ENCODE measurements at places on chromosomes 2 and 18.

GRCh38 chr2:25362049-25362433, 20.3 kb upstream of the DNMT3A start:
- DNase-seq: peak; percentile 98

DNA sequence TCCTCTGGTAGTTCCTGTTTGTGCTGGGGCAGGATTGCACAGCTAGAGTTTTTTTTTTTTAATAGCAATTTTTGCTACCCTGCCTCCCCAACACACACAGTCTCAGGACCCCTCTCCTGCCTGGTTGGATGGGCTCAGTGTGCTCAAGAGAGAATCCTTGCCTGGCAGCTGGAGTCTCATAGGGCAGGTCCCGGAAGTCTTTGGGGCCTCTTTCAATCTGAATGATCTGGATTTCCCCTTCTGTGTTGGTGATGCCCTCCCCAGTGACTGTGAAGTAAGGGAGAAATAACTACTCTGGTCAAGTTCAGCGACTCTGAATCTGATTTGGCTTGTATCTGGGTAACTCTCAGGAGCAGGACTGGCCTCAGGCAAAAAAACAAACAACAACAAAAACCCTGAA, 220.6 kb upstream of the LRRTM1 start:
- no peak for DNase-seq

DNA sequence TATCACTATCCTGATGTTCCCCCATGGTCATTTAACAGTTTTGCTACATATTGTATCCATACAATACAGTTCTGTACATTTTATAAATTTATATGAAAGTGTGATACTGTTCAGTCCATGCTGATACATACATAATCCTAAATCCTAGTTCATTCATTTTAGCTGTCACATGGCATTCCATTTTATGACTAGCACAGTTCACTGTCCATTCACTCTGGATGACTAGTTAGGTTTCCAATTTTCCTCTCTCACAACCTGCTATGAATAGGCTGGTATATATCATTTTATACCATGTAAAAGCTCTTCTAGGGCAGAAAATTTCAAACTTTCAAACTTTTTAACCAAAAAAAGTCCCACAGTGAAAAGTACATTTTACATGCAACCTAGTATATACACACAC, 15.2 kb downstream of the SMAD2 start:
- DNase-seq: no peak

DNA sequence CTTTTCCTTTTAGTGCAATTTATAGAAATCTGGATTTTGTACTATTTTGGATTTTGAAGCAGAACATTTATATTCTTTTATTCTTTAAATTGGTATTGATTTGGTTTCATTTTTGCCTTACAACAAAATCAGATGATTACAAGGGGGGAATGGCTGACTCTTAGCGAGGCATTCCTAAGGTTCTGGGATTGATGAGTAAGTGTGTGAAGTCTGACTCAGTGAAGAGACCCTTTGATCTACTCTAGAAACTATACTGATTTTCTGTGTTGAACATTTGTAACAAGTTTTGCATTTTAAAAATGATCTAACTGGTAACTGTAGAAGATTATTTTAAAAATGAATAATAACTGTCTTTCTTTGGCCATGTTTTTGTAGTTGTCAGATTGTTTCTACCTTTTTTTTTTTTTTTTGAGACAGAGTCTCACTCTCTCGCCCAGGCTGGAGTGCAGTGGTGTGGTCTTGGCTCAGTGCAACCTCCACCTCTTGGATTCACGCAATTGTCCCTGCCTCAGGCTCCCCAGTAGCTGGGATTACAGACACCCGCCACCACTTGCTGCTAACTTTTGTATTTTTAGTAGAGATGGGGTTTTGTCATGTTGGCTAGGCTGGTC, 48.7 kb downstream of the TTC39C start:
- DNase-seq: no peak

GRCh38 chr2:145569108-145569507, 1049.2 kb upstream of the ZEB2 start:
- no peak for DNase-seq

- no peak for DNase-seq
Measured at GRCh38 chr2:46815121-46815802, 100.3 kb downstream of the MCFD2 start.

DNA sequence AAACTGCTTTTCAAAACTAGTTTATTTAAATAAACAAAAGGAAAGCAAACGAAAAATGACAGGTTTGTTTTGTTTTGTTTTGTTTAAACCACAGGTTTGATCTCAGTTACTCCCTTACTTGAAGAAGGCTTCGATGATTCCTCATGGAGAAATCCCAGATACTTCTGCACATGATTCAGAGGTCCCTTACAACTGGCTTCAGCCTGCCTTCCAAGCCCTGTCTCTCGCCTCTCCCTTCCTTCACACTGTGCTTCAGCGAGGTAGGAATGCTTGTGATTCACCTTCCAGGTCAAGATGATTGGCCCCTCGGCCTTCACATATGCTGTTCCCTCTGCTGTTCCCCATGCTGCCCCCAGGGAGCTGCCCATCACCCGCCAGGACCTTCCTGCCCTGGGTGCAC, 104.1 kb upstream of the ITGA6 start:
- DNase-seq: no peak

DNA sequence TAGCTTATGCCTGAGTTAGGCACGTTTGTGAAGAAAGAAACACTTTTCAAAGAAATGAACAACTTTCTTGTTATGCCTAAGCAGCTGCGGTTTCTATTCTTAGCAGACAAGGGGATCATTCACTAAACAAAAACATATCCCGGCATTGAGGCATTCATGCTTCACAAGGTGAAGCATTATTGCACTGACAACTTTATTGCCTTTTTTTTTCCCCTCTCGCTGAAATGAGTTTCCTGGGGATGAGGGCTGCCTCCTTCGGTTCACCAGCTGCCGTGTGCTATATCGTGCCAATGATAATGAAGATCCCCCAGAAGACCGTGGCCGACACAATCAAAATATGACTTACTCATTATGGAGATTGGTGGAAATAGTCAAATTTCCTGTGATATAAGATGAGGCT, 288.2 kb upstream of the ST6GAL2 start:
- no peak for DNase-seq

DNA sequence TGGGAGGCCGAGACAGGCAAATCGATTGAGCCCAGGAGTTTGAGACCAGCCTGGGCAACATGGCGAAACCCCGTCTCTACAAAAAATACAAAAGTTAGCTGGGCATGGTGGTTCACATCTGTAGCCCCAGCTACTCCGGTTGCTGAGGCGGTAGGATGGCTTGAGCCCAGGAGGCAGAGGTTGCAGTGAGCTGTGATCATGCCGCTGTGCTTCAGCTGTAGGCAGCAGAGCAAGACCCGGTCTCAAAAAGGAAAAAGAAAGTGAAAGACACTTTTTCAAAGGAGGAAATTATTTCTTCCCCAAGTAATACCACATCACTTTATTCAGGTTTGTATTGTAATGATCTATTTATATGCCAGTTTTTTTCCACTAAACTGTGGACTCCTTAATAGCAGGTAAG, 35.7 kb upstream of the TAF4B start:
- no peak for DNase-seq

- no peak for DNase-seq
Measured at GRCh38 chr2:11774600-11774999, 28.2 kb downstream of the LPIN1 start.

DNA sequence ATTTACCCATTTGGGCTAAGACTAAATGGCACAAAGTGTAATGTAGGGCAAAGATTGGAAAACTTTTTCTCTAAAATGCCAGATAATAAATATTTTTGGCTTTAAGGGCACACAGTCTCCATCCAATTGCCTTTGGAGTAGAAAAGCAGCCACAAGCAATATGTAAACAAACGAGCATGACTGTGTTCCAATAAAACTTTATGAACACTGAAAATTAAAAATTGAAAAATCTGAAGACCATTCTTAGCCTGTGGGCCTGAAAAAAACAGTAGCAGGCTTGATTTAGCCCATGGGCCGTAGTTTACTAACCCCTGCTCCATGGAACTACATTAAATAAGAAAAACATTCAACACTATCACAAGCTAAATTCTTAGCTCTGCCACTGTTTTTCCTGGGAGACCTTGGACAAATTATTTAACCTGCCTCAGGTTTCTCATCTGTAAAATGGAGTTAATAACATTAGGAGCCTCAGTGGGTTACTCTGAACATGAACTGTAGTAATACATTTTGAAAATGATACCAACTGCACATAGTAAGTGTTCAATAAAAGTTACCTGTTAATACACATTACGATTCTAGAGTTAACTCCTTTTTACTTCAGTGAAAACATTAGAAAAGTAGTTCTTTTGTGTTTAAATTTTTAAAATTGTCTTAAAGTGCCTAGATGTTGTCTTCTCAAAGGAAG, 1.3 kb downstream of the IFIH1 start:
- DNase-seq: no peak

- DNase-seq: no peak
Measured at GRCh38 chr2:205642599-205643356, 39.5 kb upstream of the NRP2 start.

DNA sequence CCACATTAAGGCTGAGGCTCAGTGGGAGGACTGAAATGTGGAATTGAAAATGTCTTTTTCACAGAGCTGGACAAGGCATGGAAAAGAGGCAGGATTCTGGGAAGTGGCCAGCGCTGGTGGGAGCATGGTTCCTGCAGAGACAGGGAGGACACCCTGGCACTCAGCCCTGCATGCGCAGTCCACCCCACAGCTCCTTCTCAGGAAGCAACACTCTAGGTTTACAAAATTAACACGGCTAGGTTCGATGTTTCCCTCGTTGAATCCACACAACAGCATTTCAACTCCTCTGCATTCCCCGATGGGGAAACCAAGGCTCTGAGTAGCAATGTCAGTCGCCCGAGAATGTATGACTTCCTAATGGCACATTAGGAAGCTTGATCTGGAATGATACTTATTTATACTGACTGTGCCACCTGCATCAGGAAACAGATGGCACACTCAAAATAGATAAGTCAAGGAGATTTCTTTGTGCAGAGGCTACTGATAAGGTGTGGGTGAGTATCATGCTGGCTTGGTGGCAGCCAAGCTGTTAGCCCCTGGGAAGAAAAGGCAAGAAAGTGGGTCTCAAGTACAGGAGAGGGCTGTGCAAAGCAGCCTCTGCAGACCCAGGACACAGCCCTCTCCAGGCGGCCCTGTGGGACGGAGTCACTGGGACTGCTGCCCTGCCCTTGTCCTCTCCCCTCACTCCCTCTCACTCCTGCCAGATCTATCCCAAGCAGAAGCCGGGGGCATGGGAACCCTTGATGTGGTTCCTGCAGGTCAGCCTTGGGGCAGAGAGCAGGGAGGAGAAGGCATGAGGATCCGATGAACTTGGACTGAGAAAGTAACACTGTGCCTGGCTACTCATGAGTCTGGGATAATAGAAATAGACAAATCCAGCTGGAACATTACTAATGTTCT, 158.4 kb upstream of the FHL2 start:
- no peak for DNase-seq

DNA sequence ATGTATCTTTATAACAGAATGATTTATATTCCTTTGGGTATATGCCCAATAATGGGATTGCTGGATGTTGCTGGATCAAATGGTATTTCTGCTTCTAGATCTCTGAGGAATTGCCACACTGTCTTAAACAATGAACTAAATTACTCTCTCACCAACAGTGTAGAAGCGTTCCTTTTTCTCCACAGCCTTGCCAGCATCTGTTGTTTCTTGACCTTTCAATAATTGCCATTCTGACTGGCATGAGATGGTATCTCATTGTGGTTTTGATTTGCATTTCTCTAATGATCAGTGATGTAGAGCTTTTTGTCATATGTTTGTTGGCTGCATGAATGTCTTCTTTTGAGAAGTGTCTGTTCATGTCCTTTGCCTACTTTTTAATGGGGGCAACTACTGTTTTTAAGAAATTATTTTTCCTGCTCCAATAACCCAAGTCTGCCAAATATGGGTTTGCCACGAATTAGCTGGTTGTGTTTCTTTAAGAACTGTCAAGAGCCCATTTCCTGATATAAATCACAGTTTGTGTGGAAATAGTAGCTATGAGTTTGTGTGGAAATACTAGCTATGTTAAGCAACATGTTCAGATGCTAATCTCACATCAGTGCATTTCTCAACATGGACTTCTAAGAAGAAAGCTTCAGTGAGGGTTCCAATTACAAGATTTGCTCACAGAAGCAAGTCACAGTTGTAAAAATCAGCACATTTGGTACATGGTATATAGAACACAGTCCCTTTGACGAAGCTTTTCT, 259.4 kb downstream of the ANAPC1 start:
- DNase-seq: no peak

DNA sequence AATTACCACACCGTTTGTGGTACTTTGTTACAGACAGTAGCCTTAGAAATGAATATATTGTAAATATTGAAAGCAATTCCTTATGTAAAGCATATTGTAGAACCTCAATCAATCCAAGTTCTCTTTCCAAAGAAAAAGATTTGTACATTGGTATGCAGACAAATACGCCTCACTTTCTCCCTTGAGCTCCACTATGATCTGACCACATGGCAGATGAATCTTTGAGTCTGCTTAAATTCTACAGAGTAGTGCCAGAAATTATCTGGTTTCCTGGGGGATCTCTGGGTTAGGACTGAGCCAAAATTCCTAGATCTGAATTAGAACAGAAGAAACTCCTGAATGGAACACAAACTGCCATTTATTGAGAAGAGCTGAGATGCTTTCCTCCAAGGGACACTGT, 99.0 kb downstream of the CPO start:
- DNase-seq: no peak

DNA sequence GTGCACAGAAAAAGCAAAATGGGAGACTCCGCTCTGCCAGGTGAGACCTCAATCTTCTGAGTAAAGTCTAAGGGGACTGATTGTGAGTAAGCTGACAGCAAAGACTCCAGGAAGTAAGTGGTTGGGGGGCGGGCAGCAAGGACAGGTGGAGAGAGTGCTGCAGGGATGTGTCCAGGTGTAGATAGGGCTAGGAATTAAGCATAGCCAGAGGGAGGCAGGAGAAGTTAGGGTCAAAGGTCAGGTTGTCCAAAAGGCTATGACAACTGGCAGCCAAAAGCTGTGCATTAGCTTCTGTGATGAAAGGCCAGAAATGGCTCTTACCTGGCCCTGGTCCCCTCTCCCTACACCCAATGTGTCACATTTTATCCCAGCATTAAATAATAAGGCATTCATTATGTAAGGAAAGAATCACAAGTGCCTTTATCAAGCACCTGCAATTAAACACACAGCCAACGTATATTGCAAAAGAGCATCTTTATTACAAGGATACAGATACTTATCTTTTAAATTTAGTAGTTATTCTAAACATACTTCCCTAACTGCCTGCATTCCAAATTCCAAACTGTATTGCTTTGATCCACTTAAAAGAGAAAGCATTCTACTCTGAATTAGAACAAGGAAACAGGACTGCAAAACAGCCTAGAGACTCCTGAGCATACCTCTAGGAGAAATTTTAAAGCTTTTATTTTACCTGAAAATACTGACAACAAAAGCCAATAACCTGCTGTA, 247.9 kb downstream of the IRS1 start:
- DNase-seq: no peak
